Mucosa of gallbladder (tissue), 1 donor: ENCODE measurements at places on chromosomes 6 and 20.

DNA sequence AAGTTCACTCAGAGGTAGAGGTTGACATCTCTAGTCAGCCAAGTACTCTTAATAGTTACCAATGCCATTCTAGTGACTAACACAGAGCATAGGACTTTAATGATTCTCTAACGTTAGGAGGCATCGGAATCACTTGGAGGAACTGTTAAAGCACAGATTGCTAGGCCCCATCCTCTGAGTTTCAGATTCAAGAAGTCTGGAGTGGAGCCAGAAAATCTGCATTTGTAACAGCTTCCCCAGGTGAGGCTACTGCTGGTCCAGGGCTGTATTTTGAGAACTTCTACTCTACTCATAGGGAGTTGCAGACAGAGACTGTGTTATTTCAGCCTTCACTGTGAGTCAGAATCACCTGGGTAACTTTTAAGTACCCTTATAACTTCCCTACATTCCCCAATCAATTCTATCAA is 5.7 kb downstream of the LMBRD1 start:
- DNase-seq, result no peak

DNA sequence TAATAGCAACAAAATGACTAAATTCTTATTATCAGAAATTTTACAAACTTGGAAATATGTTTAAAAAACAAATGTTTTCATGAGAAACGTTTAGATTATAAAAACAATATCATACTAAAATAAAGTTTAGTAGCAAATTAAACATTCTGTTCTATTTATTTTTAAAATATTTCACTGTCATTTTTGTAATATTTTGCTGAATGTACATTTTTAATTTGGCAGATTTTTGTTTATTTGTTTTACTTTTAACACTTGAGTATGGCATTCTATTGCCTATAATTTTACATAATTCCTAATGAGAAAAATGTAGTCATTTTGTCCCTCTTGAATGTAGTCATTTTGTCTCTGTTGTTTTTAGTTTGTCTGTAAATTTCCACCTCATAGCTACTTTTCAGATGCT is 1400.2 kb downstream of the GRIK2 start:
- DNase-seq, result no peak

- no peak for DNase-seq
Measured at GRCh38 chr20:9110365-9110764, 41.5 kb downstream of the PLCB4 start.

DNA sequence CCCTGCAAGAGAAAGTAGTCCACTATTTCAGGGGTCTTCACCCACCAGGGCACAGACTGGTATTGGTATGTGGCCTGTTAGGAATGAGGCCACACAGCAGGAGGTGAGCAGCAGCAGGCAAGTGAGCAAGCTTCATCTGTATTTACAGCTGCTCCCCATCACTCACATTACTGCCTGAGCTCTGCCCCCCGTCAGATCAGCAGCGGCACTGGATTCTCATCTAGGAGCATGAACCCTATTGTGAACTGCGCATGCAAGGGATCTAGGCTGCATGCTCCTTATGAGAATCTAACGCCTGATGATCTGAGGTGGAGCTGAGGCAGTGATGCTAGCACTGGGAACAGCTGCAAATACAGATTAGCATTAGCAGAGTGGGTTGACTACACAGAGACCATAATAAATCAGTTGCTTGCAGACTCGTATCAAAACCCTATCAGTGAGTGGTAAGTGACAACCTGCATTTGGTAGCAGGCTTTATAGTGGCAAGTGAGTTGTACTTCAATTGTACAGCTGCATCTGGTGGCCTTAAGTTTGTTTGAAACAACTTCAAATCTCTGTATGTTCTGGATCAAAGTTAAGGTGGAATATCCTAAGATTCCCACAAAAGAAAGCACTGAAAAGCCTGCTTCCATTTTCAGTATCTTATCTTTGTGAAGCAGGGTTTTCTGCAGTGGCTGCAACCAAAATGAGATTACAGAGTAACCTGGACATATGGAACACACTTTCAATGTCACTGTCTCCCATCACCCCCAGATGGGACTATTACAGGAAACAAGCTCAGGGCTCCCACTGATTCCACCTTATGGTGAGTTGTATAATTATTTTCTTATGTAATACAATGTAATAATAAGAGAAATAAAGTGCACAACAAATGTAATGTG is 12.8 kb downstream of the C6orf141 start:
- DNase-seq, result no peak

GRCh38 chr20:31842471-31843157 is 2.8 kb downstream of the FOXS1 start:
- DNase-seq, result peak; percentile 38

DNA sequence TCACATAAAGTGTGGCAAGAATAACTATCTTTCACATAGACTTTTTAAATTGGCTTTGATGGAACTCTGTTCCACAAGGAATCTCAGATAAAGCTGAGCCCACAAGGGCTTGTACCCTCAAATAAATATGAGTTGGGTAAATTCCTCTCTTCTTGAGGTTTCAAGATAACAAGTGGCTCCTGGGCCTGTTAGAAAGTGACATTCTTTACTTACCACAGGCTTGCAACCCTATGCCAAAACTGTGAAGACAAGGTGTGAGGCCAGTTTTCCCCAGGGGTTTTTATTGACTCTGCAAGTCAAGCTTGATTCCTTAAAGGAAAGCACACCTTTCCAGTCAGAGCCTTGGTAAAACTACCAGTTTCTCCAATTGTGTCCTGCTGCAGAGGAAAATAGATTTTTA is 664.8 kb upstream of the GJE1 start:
- no peak for DNase-seq

GRCh38 chr6:81769824-81770223 is 17.3 kb upstream of the TENT5A start:
- DNase-seq, result no peak

DNA sequence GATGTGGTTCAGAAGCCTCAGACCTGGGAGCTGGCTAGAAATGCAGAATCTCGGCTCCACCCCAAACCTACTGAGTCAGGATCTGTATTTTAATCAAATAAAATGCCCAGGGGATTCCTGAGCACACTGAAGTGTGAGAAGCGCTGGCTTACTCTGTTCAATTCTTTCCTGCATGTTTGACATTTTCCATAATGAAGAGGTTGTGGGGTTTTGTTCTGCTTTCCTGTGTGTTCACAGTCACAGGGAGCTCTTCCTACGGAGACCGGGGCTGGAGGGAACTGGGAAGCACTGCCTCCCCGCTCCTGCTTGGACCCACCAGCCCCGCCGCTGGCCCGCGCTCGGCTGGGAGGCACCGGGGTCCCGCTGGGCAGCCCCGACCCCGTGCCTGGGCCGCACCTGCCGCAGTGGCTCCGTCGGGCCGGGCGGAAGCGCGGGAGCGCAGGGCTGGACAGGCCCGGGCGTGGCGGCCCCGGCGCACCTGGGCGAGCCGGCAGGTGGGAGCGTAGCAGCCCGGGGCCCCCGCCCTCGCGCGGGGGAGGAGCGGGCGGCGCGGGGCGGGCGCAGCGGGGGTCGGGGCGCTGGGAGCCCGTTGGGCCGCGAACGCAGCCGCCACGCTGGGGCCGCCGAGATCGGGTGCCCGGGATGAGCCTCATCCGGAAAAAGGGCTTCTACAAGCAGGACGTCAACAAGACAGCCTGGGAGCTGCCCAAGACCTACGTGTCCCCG is at the start of gene MAPK13:
Gene MAPK13, plus strand, starts transcription at position 573 of the 726 bp plus-strand sequence. Its CDS starts 70 bp downstream, at position 643.
- no peak for DNase-seq

GRCh38 chr20:31663838-31664695 is 26.4 kb downstream of the COX4I2 start:
- DNase-seq, result no peak

GRCh38 chr20:49505518-49505917 is 23.1 kb upstream of the KCNB1 start:
- no peak for DNase-seq

DNA sequence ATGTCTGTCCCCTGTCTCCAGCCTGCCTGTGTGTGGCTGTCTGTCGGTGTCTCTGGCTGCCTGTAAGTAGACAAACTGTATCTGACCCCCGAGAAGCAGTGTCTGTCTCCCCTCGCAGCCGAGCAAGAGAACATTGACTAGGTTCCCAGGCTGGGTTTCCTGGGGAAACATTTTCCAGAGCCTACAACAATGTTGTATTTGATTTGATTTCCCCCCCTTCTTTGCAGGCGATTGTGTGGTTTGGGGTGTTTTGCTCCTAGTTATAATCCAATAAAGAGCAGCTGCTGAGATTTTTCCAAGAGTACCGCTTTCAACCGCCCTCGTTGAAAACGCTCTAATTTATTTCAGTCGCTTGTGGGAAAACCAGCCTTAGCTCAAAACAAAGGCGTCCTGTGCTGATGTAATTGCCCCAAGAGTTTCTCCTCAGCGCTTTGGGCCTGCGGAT is 92.6 kb downstream of the CDC5L start:
- DNase-seq, result no peak

DNA sequence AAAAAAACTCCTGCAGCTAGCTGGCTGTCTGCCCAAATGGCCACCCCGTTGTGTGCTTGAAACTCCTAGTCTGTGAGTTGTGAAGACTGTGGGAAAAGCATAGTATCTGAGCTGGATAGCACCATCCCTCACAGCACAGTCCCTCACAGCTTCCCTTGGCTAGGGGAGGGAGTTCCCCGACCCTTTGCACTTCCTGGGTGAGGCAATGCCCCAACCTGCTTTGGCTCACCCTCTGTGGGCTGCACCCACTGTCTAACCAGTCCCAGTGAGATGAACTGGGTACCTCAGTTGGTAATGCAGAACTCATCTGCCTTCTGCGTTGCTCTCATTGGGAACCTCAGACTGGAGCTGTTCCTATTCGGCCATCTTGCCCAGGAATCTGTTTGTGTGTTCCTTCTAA is 260.6 kb upstream of the STXBP5 start:
- no peak for DNase-seq

- no peak for DNase-seq
Measured at GRCh38 chr20:45818239-45818638, 5.8 kb downstream of the UBE2C start.

- no peak for DNase-seq
Measured at GRCh38 chr20:51393571-51393970, 148.9 kb downstream of the NFATC2 start.
